NCI-H187 treated with DMSO at 0.1 percent for 48 hours (cell line): ENCODE measurements at places on chromosomes 7 and 10.

GRCh38 chr10:78059906-78060702 lies 26.4 kb downstream of the RPS24 start:
- no peak for DNase-seq

DNA sequence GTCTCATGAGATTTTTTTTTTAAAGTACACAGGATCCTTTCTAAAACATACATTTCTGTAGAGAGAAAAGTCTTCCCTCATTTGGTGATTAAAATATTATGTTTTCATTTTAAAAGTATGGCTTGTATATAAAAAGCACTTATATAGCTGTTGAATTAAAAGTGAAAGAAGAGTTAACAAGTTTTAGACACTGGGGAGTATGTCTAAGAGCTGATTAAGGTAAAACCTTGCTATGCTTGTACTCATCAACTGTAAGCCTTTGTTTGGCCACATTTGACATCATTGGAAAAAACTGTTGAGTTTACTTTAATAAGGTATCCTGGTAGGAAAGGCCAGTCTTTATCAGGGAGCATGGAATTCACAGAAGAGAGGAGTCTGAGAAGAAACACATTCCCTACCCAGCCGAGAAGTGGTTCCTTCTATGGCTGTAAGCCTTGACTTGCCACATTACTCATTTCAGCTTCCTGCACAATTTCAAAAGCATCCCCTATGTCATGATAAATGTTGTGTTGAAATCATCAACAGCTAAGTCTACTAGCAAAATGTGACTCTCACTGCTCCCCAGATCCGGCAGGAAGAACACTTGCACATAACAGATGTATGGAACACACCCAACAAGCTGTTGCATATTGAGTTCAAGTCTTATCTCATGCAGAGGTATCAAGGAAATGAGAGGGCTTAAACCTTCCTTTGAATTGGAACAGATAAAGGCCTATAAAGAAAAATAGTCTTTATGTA lies 171.8 kb upstream of the CDK1 start:
- no peak for DNase-seq

DNA sequence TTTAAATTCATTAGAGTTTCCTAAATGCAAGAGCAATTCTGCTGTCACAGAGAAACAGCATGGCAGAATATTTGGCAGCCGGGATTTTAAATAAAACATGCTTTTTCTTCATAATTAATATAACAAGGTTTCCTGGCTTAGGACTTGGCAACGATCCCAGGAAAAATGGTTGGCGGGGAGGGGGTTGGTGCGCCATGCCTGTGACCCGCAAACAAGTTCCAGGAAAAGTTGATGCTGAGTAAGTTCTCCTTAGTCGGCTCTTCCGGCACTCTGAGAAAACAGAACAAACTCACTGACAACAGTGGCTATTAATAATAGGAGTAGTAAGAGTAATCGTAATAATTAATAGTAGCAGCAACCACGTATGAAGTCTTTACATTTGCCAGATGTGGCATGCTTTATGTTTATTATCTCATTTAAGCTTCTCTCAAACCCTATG lies 4.6 kb downstream of the HABP2 start:
- DNase-seq: no peak

DNA sequence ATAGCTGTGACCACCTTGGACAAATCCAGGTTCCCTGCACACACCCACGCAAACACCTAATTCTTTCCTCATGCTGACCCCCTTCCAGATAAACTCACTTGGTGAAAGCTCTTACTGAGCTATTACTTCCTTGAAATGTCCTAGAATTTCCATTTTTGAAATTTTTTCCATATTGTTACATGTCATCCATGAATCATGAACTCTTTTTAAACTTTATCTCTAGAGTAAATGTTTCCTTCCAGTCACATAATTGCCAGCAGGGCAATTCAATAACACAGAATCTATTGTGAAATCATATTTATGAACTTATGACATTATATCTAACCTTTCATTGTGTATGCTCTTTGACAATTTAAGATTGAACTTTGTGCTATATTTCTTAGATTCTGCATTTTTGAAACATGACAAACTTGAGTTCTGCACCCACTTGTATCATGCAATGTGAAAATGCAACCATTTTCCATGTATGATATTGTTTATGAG lies 26.8 kb upstream of the FGL2 start:
- DNase-seq: no peak

GRCh38 chr7:127819975-127820731 lies 168.2 kb downstream of the SND1 start:
- no peak for DNase-seq

DNA sequence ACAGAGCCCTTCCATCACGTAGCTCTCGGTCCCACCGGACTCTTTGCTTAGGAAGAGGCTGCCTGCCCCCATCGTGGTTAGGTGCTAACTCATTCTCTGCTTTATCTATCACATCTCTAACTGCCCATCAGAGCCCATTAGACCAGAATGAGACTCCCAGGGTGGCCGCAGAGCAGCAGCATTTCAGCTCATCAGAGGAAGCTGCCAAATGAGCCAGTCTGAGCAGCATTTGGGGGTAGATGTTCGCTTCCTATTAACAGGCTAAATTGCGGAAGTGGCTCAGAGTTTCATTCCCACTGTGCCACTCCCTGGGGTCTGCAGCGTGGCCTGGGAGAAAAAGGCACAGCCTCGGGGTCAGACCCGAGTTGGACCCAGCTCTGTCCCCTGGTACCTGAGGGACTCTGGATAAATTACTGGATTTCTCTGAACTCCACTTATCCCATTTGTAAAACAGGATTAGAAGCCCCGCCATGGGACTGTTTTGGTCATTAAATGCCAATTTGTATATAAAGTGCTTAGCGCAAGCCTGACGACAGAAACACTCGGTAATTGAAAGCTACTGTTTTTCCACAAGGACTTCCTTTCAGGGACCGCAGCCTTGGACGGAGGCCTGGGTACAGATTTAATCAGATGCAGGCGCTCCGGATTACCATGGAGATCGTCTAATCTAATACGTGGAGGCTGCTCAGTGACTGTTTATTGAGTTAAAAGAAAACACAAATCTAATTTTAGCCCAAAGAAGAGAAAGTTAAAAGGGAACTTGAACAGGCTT lies 73.8 kb upstream of the PRLHR start:
- no peak for DNase-seq

GRCh38 chr7:150784120-150784736 lies 15.9 kb downstream of the TMEM176B start:
- no peak for DNase-seq

GRCh38 chr10:17025444-17026295 lies 103.9 kb downstream of the CUBN start:
- DNase-seq: no peak

DNA sequence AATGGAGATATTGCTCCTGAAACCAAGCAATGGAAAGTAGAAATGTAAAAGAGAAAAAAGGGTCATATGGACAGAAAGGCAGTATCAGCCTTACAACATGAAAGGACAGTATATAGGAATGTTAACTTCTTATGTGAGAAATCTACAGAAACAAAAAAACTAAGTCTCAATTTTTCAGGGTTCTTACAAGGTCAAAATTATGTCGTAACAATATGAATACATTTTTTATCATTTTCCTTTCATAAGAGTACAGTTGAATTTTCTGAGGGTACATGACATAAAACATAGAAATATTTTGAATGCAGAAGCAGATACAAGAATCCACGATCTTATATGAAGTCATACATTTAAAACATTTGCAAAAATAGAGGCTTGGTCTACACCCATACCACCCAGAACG lies 10.7 kb downstream of the DNA2 start:
- no peak for DNase-seq
